ENCODE measurements at places on chromosomes 16 and 17.
A peak's percentile ranks its signal among the peaks of the same experiment; 100 is the strongest.

- no peak for DNase-seq
These were observed 131.3 kb downstream of the CBLN1 start for GRCh38 chr16:49150341-49150740.

GRCh38 chr16:4487955-4488498 is 11.8 kb downstream of the HMOX2 start:
- no peak for DNase-seq

DNA sequence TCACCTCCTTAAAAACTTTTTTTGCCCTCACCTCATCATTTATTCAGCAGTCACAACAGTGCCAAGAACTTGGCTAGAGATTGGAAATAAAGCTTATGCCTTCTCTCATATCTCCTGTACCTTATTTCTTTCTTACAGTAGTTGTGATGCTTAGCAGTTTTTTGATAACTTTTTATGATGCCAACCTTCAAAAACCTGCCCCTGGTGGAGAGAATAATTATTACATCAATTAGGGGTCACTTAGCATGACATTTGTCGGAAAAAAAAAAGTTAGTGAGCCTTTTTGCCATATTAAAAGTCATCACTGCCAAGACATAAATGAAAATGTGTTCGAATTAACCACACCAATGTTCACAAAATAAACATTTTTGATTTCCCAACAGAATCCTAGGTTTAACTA is 296.6 kb downstream of the WWOX start:
- no peak for DNase-seq

- DNase-seq = no peak
These were observed 16.2 kb downstream of the NCOR1 start for GRCh38 chr17:16199093-16199492.

GRCh38 chr16:27235055-27235937 is 32.0 kb downstream of the KDM8 start:
- peak; percentile 75 for DNase-seq

- DNase-seq = no peak
These were observed 44.5 kb upstream of the ABR start for GRCh38 chr17:1224330-1224729.

DNA sequence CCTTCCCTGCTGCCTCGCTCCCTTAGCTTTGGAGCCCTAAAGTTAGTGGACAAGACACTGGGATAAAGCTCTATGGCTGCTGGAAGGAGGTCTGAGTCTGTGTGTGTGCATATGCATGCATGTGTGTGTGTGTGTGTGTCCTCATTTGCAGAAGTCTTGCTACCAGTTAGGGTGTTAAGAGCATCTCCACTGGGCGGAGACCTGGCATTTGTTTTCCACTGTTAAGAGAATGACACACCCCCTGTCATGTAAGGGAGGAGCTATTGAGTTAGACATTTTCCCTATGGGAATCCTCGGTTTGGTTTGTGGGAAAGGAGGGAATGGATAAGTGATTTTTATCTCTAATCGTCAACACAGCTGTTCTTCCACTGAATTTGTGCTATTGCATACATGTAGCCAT is 24.8 kb upstream of the ARHGAP23 start:
- DNase-seq = no peak

- peak; percentile 60 for DNase-seq
These were observed at the start of gene ATP2A3 for GRCh38 chr17:3964203-3965117. ATP2A3 (minus strand) TSS chr17:3964437; CDS start chr17:3964291, 146 bp downstream.

GRCh38 chr17:39014795-39015545 is 47.8 kb upstream of the FBXO47 start:
- DNase-seq = no peak

DNA sequence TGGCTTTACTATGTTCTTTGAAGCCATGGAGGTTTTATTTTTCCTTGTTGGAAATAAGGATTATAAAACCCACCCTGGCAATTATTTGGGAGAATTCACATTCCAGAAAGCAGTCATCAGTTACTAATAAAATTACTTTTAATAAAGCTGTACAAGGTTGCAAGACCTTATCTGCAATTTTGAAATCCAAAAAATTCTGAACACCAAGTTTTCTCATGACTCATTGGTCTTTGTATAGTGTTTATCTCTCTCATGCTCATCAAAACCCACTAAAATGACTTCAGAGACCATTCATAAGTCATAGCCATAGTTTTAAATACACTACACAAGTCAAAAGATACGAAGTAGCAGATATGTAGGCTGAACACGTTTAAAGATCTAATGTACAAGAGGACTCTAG is 6.0 kb upstream of the KRT38 start:
- DNase-seq = no peak

- DNase-seq = no peak
These were observed 34.8 kb downstream of the MPRIP start for GRCh38 chr17:17077101-17077500.

DNA sequence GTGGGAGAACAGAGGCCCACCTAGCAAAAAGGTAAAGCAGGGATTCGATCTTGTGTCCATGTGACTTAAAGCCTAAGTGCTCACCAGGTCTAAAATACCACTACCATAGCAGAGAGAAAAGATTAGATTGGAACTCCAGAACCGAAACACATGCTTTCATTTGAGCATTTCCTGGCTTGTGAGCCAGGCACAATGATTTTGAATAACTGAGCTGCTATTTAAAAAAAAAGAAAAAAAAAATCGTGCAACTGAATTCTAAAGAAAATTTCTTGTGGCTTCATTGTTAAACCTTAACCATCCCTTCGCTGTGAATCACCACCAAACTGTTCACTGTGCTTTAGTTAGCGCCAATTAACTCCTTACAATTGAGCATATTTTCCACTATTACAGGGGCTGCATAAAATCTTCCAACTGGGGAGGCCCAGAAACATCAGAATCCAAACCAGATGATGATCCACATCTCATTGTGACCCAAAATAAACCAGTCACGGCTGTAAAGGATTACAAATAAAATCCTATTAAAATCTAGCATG is 366.4 kb upstream of the ERCC4 start:
- DNase-seq = no peak

GRCh38 chr16:57675741-57676551 is 7.8 kb downstream of the ADGRG3 start:
- no peak for DNase-seq

- DNase-seq = peak; percentile 32
These were observed 12.9 kb downstream of the ZNRF1 start for GRCh38 chr16:75011634-75012307.

- DNase-seq = no peak
These were observed 265.3 kb upstream of the HSBP1 start for GRCh38 chr16:83542491-83542890.

DNA sequence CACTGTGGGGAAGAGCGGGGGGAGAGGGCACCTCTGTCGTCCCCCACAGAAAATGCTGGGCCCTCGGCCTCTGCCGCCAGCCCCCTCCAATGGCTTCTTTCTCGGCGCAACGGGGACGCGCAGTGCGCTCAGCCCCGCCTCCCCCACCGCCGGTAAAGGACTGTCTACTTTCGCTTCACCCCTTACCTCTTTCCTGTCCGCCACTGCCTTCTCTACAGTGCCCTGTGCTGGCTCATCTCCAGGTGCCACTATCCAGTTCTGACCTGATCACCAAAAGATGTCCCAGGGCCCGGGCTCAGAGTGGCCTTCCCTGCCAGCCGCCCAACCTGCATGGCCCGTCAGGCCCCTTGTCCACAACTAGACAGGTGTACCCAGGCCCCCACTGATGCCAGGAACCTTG is 7.3 kb downstream of the ENDOV start:
- DNase-seq = no peak

- DNase-seq = no peak
These were observed 82.6 kb downstream of the NOG start for GRCh38 chr17:56675876-56676660.

DNA sequence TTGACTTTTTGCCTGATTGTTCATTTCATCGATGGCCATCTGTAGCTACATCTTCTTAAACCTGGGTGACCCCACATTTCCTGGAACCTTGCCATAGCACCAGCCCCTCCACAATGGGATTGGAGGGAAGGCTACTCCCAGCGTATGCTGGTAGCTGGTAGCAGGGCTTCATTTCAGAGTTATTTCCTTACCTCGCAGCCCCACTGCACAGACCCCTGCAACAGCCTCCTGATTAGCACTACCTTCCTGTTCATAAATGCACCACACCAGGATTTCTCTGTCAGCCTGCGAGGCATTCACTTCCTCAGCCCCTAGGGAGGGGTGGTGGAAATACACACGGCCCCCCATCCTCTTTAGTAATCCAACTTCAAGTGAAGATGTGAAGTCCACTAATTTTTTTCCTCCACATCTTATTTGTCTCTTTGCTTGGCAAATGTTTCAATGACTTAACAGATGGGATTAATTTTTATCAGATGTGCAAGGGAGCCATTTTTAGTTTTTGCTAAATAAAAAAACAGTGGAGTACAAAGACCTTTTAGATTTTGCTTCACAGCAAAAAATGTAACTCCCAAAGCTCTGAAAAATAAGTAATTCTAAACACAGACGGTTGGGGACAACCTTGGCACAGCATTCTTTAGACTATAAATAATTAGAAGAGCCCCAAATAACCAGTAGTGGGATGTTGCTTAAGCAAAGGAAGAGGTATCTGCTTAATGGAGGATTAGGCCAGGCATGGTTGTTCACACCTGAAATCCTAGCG is 76.6 kb downstream of the CLEC16A start:
- DNase-seq = no peak

DNA sequence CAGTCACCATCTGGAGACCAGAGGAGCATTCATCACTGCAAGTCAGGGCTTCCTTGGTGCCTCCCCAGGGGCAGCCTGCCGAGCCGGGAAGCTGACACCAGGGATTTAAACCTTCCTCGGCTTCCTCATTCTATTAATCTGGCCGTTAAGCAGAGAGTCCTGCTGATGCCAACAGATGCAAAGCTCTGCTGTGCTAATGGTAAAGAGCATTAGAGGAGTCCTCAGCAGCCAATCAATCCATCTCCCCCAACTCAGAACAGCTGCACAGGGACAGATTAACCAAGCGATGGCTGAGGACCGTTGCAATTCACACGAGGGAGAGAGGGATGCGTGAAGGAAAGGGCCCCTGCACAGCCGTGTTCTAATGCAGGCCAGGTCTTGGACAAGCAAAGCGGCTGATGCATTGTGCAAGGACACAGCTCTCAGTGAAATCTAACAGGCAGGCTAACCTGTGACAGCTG is 116.6 kb downstream of the XYLT1 start:
- DNase-seq = no peak

GRCh38 chr16:84481051-84481735 is 23.3 kb downstream of the MEAK7 start:
- DNase-seq = no peak

- DNase-seq = no peak
These were observed 482 bp upstream of the SSH2 start for GRCh38 chr17:29930409-29931010.

Measured in activated gamma-delta T cell treated with anti-CD3 and anti-CD28 coated beads, Interleukin-2, amount 50 U/mL, for 16 hours (primary cell).